ENCODE measurements at places on chromosomes 16 and 17.

- no peak for DNase-seq
Measured at GRCh38 chr16:66741169-66741900, 10.1 kb downstream of the DYNC1LI2 start.

GRCh38 chr17:2547176-2547575 is 35.5 kb upstream of the METTL16 start:
- no peak for DNase-seq

- no peak for DNase-seq
Measured at GRCh38 chr16:84754353-84754856, 54.6 kb downstream of the USP10 start.

DNA sequence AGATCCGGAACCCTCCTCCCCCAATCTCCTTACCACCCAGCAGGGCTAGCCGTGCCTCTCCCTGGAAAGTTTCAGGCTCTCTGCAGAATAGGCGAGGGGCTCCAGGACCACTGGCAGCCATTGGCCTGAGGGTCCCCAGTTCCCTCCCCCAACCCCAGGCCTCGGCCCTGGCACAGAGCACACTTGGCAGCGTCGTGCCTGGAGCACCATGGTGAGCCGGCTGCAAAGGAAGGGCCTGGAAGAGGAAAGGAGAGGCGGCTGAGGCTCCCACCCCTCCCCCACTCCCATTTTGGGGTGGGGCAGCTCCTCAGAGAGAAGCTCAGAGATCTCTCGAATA is 369 bp upstream of the BTBD17 start:
- DNase-seq: no peak

- DNase-seq: no peak
Measured at GRCh38 chr17:66441101-66441661, 138.8 kb downstream of the PRKCA start.

- DNase-seq: no peak
Measured at GRCh38 chr17:7709031-7709430, 4.0 kb downstream of the EFNB3 start.

GRCh38 chr17:73541111-73541510 is 103.1 kb downstream of the SDK2 start:
- DNase-seq: no peak

GRCh38 chr17:39212195-39212810 is 12.2 kb downstream of the RPL19 start:
- no peak for DNase-seq

DNA sequence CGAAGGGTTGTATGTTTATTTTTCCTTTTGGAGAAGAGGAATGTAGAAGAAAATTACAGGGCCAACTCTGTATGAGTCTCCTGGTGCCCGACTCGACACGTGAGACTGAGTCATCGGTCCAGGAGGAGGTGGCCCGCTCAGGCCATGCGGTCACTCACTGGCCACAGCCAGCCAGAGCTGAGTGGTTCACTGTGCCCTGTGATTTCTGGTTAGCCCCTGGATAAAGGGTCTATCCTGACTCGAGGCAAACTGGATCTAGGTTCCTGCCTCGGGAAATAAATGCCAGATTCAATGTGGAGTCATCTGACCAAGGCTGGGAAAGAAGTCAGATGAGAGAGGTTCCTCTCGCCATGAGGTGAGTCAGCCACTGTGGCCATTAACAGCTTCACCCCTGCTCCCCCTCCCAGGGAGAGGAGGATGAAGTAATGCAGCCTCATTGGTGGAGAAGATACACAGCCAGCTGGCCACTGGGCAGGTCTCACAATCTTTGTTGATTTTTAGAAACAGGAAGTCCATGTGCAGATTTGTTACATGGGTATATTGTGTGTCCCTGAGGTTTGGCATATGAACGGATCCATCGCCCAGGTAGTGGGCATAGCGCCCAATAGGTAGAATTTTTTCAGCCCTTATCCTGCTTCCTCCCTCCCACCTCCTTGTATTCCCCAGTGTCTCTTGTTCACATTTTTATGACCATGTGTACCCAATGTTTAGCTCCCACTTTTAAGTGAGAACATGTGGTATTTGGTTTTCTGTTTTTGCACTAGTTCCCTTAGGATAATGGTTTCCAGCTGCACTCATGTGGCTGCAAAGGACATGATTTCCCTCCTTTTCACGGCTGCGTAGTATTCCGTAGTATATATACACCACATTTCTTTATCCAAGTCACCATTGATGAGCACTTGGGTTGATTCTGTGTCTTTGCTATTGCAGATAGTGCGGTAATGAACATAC is 21.7 kb upstream of the USP36 start:
- DNase-seq: no peak

DNA sequence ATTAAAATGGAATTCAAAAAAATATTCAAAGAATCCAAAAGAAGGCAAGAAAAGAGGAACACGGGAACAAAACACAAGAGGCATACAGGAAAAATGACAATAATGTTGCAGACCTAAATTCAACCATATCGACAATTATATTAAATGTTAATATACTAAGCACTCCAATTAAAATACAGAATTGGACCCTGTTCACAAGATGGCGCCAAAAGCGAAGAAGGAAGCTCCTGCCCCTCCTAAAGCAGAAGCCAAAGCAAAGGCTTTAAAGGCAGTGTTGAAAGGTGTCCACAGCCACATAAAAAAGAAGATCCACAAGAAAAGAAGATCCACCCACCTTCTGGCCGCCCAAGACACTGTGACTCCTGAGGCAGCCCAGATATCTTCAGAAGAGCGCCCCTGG is 6.3 kb upstream of the XAF1 start:
- DNase-seq: no peak

GRCh38 chr17:55144518-55144917 is 120.2 kb upstream of the HLF start:
- DNase-seq: no peak

GRCh38 chr17:80427366-80428282 is 12.7 kb downstream of the ENDOV start:
- no peak for DNase-seq

- DNase-seq: no peak
Measured at GRCh38 chr17:73325527-73325842, 13.7 kb upstream of the CDC42EP4 start.

GRCh38 chr16:30079480-30079879 is 3.7 kb downstream of the PPP4C start:
- DNase-seq: no peak

GRCh38 chr17:76493505-76494167 is 7.6 kb downstream of the RHBDF2 start:
- no peak for DNase-seq

- DNase-seq: no peak
Measured at GRCh38 chr16:48949636-48950035, 332.0 kb downstream of the CBLN1 start.

DNA sequence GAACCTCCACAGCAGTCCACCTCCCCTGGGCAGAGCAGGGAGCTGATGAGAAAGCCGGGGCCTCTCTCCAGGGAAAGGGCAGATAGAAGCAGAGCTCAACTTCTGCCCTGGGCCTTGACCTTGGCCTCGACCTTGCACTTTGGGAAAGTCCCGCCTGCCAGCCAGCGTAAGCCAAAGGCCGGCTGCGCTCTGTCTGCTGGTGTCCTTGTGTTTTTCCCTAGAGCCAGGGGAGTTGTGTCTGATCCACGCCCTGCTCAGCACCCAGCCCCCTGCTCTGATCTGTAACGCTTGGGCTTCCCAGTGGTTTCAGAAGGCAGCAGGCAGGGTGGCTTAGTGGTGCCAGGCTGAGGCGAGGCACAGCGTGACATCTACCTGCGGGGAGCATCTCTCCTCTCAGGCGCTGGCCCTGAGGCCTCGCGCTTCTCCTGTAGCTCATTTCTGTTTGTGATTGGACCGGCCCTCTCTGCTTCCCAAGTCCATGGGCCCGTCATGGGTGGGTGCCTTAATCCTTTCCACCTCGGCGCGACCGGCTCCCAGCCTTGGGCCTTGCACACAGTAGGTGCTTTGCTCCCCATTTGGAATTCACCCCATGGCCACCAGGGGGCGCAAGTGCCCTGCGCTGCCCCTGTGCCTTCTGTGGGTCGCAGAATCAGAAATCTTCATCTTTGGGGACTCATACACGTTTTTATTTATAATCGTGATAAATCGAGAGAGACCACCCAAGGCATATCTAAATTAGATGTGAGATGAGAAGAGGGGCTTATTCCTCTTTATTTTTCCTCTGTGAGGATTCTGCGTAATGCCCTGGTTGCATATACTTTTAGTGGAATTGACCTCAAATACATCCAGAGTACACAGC is 24.2 kb downstream of the SGSH start:
- DNase-seq: peak; percentile 43

DNA sequence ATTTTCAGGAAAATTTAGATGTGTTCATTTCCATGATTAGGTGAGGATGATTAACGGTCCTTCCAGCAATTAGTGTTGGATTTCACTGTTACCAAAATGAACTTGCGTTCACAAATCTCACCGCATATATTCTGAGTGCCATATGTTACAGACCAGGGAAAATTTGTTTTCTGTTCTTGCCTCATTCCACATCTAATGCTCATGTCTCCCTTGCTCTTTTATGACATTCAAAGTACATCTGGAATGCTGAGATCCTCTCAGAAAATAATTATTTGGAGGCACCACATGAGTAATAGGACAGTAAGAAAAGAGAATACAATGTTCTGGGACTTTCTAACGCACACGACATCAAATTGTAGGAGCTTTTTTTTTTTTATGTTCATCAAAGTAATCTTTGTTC is 406.5 kb downstream of the SHISA9 start:
- no peak for DNase-seq

- no peak for DNase-seq
Measured at GRCh38 chr17:7557775-7558543, 591 bp upstream of the TNFSF13 start.

GRCh38 chr17:66306446-66306845 is 4.0 kb downstream of the PRKCA start:
- no peak for DNase-seq

- DNase-seq: peak; percentile 26
Measured at GRCh38 chr16:1991135-1991551, 1.4 kb downstream of the SYNGR3 start.

DNA sequence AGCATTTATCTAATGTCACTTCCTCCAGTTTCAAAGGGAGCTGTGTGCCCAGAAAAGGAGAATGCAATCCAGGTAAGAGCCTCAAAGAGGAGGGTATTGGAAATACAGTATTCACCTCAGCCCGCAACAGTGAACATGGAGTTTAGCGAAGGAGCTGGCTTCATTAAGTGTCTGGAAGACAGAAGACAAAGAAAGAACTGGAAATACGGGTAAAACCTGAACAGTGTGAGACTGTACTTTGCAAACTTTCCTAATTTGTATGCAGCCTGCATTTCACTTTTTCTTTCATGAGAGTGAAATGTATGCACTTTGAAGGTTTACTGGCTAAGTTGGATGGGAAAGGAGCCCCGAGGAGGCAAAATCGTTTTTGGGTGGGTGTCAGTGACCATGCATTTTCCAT is 478.4 kb downstream of the HS3ST3B1 start:
- no peak for DNase-seq

Measured in stimulated activated CD4-positive, alpha-beta T cell treated with anti-CD3 and anti-CD28 coated beads, Interleukin-15, amount 100 ng/mL, for 1 hour (primary cell).